ENCODE measurements at places on chromosomes 2 and 18.

GRCh38 chr2:236317938-236318396 lies 53.8 kb upstream of the ASB18 start:
- DNase-seq: no peak

GRCh38 chr2:50443868-50444630 lies 587.9 kb downstream of the NRXN1 start:
- no peak for DNase-seq

DNA sequence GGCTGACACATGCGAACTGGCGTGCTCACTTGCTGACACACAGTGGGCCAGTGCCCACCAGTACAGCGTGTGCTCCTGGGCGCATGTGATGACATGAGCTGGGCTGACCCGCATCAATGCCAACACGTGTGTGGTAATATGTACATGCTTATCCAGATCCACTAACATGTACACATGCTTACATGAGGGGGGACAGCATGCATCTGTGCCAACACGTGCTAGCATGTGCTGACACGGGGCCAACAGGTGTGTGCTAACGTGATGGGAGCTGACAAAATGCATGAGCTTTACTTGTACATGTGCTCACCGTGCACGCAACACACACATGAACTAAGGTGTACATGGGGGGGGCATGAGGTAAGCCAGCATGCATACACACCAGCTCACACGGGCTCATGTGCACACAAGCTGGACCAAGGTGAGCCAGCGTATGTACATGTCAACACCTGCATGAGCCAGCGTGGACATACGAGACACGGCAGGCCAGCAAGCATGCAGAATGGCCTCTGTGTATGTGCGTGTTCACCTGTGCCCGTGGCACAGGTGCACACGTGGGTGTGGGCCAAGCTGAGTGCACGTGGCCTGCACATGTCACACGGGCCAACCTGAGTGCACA lies 28.5 kb downstream of the GPC1 start:
- DNase-seq: no peak

DNA sequence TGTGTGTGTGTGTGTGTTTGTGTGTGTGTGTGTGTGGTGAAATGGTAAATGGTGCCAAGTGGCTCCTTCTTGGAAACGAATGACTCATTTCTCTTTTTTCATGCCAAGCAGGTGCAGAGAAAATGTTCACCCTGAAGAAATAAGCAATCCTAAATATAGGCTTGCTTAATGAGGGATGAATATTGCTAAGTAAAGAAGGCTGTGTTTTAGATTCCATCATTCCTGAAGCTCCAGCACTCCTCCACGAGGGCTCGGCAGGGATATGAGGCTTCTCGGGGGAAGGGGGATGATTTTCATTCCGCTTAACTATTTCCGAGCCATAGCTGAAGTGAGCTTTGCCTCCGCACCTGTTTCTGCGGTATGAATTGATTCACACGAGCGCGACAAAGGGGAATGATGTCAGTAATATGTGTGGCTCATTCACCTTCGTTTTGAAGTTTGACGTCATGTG lies 72.9 kb downstream of the TSN start:
- no peak for DNase-seq

DNA sequence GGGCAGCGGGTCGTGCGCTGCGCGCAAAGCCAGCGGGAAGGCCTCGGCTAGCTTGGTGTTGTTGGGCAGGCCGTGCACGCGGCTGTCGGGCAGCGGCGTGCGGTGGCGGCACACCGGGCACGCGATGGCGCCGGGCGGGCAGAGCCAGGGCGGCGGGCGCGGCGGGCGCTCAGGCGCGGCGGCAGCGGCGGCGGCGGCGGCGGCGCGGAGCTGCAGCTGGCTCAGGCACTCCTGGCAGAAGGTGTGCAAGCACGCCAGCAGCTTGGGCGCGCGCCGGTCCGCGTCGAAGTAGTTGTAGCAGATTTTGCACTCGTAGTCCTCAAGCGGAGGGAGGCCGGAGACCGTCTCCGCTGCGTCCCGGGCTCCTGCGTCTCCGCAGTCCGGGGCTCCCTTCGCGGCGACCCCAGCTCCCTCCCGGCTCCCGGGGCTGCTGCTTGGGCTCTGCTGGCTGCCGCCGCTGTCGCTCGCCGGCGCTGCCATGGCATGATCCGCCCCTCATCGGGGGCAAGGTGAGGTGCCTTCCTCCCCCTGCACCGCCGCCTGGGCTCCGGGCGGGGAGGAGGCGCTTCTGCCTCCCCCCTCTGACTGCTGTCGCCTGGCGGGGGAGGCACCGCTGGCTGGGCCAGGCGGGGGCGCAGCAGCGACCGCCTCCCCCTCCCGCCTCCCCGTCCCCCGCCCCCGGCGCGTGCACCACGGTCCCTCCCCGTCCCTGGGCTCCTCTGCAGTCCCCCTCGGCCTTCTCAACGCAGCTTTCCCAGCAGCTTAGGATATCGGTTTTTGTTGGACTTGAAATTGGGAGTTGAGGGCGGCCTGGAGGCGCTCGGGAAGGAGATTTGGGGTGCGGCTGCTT lies 21.0 kb upstream of the PAX3 start:
- DNase-seq: no peak

DNA sequence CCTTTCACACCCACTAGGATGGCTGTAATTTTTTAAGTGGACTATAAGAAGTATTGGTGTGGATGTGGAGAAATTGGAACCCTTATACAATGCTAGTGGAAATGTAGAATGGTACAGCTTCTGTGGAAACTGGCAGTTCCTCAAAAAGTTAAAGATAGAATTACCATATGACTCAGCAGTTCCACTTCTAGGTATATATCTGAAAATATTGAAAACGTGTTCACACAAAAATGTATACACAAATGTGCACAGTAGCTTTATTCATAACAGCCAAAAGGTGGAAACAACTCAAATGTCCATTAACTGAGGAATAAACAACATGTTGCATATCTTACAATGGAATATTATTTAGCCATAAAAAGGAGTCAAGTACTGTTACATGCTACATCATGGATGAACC lies 17.7 kb downstream of the TANK start:
- DNase-seq: no peak

DNA sequence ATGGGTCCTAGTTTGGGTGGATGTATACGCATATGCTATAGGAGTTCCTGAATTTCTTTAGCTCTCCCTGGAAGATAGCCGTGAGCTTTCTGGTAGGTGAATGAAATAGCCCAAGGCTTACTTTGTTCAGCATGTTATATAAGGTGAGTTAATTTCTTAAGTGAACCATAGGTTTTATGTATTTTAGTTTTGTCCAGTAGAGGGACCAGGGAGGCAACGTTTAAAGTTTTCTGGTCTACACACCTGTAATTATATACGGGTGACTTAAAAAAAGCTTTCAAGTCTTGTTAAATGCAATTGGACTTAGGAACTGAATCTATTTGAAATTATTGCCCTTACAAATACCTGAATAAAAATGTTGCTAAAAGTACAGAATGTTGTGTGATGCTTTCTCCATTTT lies 402.5 kb upstream of the DDX18 start:
- no peak for DNase-seq

DNA sequence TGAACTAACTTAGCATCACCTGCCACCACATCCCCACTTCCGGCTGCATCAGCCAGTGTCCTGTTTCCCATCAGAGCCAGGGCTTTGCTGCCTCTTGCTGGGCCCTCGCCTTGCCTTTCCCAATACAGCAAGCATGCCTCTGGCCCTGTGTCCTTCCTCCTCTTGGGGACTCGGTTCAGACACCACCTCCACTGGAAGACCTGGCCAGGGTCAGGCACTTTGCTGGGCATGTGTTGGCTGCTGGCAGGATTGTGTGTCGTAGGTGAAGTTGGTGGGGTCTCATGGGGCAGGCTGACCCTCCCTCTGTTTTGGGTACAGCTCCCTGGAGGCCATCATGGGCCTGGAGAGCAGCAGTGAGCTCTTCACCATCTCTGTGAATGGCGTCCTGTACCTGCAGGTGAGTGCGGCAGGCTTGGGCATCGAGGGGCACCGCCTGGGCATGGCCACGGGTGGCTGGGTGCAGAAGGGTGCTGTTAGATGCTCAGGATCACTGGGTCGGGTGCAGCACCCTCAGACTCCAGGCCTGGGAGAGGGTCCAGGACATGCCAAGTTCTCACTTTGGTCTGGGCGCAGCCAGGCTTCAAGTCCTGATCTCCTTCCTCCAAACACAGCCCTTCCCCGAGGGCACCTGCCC lies 6.6 kb downstream of the ERFE start:
- DNase-seq: no peak

GRCh38 chr18:61891894-61892293 lies 913 bp downstream of the RNF152 start:
- no peak for DNase-seq

DNA sequence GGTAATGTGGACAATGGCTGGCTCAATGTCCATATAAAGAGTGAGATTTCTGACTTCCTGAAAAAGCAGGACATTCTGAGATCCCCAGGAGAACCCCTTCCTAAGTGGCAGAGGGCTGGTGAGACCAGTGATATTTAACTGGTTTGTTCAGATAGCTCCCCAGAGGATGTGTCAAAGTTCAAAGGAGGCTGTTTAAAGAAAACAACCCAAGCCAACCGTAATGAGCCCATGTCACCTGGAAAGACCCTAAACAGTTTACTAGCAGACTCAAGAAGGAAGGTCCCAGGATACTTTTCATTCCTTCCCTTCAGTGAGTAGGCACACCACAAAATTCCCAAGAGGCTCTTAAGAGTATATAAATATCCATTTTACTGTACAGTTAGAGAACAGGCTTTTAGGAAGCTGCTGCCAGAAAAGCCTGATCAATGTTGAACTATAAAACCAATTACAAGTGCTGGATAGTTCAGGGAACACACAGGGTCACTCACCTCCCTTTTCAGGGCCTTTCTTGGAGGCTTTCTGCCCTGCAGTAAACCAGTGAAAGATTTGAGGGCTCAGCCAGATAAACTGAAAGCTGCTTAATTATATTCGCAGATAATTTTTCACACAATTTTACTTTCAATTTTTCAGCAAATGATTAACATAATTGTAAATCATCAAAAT lies 293.5 kb downstream of the ASXL3 start:
- no peak for DNase-seq

DNA sequence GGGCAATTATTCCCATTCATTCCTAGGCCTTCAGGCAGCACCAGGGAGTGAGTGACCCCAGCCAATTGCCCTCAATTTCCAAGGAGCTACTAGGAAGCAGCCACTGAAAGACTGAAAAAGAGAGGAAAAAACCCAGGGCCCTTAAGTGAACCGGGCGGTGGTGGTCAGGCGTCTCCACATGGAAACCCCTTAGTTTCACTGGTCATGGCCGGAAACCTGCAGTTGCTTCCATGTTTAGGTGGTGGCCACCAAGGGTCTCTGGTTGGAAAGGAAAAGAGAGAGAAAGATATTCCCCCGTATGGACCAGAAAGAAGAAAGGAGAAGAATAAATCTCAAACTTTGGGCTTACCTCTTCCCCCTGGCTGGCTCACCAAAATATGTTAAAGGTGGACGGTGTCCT lies 64.9 kb downstream of the GALR1 start:
- no peak for DNase-seq

- DNase-seq: no peak
Measured at GRCh38 chr2:7725171-7725849, 808.1 kb downstream of the RNF144A start.

GRCh38 chr18:74097803-74098202 lies 49.8 kb downstream of the FBXO15 start:
- DNase-seq: no peak

- peak; percentile 82 for DNase-seq
Measured at GRCh38 chr2:37819186-37819585, 105.9 kb upstream of the RMDN2 start.

DNA sequence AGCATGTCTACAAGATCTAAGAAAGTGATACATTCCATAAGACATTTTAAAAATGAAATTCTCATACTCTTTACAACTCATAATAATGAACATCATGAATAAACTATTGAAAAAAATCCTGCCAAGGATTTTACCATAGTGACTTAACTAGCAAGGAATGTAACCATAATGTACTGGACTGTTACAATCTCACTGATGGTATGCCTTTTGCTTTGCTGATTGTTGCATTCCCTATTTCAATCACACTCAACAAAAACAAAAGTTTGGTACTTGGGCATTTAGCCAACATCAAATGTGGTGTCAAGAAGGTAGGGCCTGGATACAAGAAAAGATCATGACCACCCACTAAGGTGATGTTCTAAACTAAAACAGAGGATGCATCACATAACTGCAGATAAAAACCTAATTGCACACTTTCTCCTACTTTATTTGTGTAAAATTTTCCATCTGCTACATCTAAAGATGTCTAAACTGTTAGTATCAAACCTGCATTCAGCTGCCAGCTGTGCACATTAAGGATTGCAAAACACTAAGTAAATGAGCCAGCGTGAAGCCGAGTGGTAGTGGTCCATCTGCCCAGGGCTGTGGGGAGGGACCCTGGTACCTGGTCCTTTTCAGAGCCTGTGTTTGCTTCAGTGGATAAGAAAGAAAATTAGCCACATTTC lies 564.4 kb downstream of the ZEB2 start:
- DNase-seq: peak; percentile 32

DNA sequence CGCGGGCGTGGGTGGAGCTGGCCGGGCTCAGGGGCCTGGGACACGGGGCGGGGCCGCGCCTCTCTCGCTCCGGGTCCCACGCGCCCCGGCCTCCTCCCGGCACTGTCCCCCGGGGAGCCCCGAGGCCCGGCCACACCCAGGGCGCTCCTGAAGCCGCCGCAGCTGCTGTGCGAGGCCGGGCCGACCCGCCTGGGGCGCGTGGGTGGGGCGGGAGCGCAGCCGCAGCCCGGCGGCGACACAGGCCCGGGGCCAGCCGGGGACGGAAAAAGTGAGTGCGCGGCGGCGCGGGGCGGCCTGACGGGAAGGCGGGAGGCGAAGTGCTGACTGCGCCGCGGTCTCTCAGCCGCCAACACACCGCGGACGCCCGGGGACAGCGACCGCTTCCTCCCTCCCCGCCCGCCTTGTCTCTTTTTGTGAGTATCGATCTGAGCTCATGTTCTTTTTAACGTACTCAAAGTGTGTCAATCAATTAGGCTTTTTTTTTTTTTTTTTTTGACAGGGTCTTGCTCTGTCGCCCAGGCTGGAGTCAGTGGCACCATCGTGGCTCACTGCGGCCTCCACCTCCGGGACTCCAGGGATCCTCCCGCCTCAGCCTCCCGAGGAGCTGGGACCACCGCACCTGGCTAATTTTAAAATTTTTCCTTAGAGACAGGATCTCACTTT lies 14.5 kb downstream of the PDCD1 start:
- DNase-seq: peak; percentile 94

DNA sequence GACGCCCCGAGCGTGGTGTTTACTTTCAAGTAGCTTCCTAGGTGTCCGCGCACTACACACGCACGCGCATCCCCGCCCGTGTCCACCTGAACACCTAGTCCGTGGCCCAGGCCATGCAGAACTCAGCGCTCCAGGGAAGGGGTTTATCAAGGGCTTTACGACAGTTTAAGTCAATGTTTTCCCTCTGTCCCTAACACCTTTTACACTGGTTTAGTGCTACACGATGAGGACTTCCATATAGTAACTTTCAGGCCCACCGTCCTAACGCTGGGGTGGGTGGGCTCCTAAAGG lies 1.4 kb upstream of the BCL2 start:
- DNase-seq: no peak

- DNase-seq: no peak
Measured at GRCh38 chr2:19264852-19265251, 93.6 kb downstream of the OSR1 start.

GRCh38 chr2:9972621-9973479 lies 21.4 kb downstream of the GRHL1 start:
- DNase-seq: peak; percentile 84

GRCh38 chr18:3103576-3103975 lies 90.6 kb upstream of the LPIN2 start:
- DNase-seq: no peak
